ENCODE measurements at places on chromosomes 11 and 22. TPM values are rescaled to one million over a fixed set of nuclear protein-coding genes. Genes with fewer than 3 reads are reported as not detected.

Gene MCHR1
- 0.44 TPM for polyA plus RNA-seq

Gene SHISAL1
- 2.7 TPM for polyA plus RNA-seq

Gene ZNF195
- 35.8 TPM for polyA plus RNA-seq

Gene NCF4
- polyA plus RNA-seq, result 1.9 TPM

Gene NAALADL1
- polyA plus RNA-seq, result 10.8 TPM

Gene TENM4
- polyA plus RNA-seq, result 20.9 TPM

Gene GSTT2B
- 23.8 TPM for polyA plus RNA-seq

DNA sequence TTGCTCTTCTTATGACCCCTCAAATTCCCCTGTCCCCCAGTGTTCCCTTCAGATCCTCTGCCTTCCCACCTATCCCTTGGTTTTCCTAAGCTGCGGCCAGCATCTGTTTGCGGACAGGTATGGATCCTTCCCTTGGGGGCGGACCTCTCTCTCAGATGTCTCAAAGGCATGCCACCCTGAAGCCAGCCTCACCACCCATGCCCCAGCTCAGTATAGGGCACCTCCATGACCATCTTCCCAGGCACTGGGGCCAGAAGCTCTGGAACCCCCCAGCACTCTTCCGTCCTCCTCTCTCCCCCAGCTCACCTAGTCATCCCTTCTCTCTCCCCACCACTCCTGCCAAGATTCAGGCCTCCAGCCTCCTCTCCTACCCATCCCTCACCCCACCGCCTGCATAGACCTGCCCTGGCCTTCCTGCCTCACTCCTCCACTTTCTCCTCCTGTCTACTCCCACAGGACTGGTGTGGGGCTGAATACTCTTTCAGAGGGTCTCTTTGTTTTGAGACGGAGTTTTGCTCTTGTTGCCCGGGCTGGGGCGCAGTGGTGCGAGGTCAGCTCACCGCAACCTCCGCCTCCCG, 2.2 kb downstream of the LRRC75B start:
- DNase-seq, result no peak

GRCh38 chr22:46547883-46548244, 10.4 kb upstream of the CELSR1 start:
- no peak for DNase-seq

DNA sequence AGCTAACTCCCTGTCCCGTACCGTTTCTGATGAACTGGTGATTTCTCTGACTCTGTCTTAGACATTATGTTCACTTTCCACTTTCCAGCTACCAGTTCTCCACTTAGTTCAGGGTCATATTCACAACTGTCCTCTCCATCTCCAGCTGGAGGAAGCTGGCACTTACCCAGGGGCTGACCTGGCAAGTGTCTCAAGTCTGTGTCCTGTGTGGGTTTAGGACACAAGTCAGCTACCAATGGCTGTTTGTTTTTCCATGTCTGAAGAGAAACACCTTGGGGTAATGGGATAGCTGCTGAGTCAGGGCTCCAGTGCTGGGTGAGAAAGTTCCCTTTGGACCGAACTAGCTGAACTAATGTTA, 134.4 kb downstream of the CSNK2A3 start:
- DNase-seq, result no peak

DNA sequence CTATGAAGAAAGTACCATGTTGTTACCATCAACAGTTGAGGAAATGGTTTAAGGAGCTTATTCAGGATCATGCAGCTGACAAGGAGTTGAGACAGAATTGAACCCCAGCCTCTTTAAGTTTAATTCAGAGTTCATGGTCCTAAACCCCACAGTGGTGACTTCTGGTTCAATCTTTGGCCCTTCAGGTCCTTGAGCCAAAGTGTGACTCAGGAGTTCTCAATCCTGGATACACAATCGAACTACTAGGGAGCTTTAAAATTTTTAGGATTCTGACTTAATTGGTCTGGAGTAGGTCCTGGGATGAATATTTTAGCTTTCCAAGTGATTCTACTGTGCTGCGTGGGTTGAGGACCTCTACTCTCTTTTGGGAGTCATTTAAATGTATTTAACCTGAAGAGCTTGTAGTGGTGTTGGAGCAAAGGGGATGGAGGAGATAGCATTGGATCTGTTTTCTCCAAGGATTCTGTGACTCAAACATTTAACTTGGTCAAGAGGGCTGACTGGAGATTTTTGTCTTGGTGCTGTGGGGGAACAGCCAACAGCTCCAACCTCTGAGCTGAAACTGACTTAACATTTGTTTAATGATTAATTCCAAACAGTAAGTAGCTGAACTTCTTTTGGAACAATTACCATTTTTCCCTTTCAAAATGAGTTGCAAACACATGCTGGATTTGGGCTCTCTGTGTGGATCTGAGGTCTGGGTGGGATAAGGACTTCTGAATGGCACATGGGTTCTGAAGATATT, 80.1 kb downstream of the INSC start:
- DNase-seq, result no peak

DNA sequence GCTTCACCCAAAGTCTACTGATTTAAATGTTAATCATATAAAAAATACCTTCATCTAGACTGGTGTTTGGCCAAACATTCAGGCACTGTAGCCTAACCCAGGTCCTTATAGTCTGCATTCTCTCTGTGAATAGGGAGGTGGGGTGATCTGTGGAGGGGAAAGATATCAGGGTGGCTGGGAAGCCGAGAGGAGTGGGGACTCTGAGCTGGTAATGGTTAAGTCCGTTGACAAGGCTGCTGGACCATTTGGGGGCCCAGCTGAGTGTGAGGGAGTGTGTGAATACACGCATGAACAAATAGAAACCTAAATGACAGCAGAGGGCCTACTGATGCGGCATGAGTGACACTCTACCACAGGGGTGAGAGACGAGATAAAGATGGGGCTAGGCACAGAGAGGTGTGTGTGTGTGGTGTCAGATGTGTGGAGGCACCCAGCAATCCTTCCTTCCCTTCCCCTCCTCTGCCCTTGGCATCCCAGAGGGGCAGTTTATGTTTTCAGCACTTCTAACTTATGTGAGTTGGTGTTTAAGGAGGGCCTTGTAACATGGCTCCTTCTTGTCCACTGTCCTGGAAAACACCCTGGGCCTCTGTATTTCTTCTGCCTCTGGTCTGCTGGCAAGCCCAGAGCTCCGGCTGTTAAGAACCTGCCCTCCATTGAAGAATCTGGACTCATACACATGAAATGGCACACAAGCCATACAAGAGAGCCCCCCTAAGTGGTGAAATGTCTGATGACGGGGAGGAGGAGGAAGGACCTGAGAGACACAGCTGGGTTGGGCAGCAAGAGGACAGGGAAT, 249.1 kb upstream of the TBCEL start:
- no peak for DNase-seq

DNA sequence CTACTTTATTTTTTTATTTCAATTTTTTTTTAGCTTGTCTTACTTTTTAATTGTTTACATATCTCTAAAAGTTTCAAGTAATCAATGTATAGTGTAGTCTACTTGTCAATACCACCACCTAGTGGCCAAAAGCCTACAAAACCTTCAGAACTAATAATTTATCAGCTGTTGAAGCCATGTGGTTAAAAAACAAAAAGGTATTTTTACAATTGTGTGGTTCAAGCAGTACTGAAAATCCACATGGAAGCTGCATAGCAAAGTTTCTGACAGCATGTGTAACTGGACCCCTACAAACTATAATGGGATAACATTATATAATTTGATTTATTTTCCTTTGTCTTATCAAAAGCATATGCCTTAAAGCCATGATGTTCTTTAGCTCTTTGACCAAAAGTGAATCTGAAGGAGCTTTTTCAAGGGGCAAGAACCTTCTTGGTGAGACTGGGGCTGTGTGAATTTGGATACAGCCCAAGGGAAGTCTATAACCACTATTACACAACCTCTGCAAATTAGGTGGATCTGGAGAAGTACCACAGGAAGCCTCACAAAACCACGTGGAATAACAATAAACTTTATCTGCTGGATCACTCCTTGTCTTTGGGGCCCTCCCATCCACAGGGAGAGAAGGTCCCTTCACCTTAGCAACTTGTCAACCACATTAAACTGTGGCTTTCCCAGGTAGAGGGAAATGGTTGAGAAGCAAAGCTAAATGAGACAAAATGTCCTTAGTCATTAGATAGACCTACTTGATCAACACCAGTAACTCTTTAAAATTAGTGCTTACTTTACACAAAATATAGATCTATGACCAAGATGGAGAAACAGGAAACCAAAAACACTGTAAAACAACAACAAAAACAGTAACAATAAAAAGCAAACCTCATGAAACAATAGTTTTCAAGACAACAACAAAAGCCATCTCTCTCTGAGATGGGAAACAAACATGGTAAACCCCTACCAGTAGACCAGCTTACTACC, 9.9 kb downstream of the NARS2 start:
- no peak for DNase-seq

DNA sequence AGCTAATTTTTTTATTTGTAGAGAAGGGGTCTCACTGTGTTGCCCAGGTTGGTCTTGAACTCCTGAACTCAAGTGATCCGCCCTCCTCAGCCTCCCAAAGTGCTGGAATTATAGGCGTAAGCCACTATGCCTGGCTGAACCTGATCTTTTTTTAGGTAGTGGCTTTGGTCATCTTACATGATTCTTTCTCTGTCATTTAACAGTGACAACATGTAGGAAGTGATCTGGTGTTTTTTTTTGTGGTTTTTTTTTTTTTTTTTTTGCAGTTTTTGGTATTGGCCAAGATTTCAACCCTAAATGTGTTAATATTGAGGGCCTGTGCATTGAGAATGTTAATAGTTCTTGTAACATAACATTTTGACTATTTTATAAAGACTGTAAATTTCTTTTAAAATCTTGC, 8.0 kb upstream of the FERMT3 start:
- DNase-seq, result no peak

GRCh38 chr11:120610111-120610510, 98.6 kb downstream of the GRIK4 start:
- no peak for DNase-seq

DNA sequence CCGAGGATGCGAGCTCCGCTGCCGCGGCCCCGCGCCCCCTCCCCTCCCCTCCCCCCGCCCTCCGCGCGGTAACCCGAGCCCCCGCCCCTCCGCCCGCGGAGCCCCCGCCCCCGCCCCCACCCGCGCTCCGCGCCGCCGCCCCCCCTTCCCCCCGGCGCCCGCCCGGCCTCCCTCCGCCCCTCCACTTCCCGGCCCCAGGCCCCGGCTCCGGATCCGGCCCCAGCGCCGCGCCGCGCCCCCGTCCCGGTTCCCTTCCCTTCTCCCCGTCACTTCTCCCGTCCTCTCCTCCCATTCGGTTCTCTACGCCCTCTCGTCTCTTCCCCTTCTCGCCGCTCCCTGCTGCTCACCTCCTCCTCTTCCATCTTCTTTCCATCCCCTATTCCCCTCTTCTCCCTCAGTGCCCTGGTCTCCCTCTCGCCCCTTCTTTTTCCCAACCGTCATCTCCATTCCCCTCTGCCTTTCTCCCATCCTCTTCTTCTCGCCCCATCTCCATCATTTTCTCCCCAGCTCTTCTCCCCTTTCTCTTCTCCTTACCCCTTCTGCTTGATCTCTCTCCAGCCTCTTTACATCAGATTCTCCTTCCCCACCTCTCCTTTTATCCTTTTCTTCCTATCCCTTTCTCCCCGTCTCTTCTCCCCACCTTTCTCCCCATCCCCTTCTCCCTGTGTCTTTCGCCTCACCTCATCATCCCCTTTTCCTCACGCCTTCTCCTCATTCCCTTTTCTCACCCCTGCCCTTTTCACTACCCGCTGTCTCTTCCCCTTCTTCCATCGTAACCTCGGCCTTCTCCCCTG, at the start of gene DCHS1:
DCHS1 (minus strand) TSS at position 20 of the 794 bp plus-strand sequence. CDS start 14,196 bp downstream, outside the sequence.
- no peak for DNase-seq

GRCh38 chr11:85867751-85868150, 12.6 kb downstream of the CCDC83 start:
- DNase-seq, result no peak
